Fibroblast of skin of right biceps (primary cell): ENCODE measurements at places on chromosomes 6 and 20.
A peak's percentile ranks its signal among the peaks of the same experiment; 100 is the strongest.

GRCh38 chr6:81987293-81987692 is 234.8 kb upstream of the TENT5A start:
- no peak for DNase-seq

- DNase-seq, result peak; percentile 92
These were observed at the start of gene ATRN for GRCh38 chr20:3470627-3471396. TSS of gene ATRN (plus strand) at chr20:3471018. CDS start at chr20:3471108, 90 bp downstream.

- DNase-seq, result peak; percentile 44
These were observed 59.2 kb downstream of the KCNS1 start for GRCh38 chr20:45041464-45042337.

- DNase-seq, result no peak
These were observed 11.7 kb downstream of the FIG4 start for GRCh38 chr6:109702791-109703190.

DNA sequence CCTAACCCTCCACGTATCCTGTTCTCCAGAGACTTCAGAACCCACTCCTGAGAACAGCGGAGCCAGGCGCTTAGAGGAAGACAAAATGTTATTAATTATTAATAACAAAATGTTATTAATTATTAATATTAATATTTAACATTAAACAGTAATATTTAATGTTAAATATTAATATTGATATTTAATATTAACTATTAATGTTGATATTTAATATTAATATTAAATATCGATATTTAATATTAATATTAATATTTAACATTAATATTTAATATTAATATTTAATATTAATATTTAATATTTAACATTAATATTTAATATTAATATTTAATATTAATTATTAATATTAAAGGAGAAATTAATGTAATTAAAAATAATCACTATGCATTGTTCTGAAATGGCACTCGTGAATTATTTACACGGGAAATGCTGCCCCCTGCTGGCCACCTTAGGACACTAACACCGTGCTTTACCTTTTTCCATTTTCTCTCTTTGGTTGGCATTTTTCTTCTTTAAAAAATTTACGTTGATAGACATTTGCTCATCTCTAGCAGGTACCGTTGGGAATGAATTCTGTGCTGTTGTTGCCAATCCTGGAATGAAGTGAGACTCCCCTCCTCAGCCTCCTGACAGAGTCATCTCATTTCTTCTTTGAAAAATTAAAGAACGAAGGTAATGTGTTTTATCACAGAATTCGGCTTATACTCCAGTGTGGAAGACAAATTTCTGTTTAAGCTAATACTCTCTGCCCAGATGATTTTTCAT is 7.5 kb upstream of the GGTLC1 start:
- DNase-seq, result peak; percentile 26

DNA sequence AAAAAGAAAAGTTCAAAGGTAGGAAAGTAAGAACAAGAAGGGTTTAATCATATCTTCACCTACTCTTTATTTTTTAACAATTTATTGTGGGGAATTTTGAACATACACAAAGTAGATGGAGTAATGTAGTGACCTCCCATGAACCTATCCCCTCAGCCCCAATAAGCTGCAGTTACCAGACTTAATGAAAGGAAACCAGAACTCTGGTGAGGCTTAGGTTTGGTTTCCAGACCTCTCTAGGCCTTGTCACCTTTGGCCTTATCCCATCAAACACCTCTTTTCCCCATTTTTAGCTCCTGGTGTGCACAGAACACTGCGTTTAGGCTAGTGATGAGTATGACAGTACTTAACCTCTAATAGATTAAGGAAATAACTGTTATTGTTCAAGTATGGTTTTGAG is 42.0 kb downstream of the CBFA2T2 start:
- no peak for DNase-seq

GRCh38 chr6:110874880-110875547 is 429 bp downstream of the AMD1 start:
- DNase-seq, result peak; percentile 26

DNA sequence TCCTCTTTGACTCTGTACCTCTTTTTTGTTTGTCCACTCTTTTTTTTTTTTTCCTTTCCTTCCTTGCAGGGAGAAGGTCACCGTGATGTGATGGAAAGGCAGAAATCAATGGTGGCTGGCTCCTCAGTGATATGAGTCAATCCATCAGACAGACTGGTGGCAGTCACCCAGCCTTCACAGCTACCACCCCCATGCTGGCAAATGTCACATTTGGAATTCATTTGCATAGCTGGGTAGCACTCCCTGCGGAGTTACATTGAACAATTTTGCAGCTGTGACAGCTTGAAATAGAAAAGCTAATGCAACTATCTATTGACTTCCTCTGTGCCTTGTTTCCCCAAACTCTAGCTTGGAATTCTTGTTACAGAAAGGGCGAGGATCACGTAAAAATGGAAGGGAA is 668.4 kb downstream of the C6orf118 start:
- DNase-seq, result no peak

DNA sequence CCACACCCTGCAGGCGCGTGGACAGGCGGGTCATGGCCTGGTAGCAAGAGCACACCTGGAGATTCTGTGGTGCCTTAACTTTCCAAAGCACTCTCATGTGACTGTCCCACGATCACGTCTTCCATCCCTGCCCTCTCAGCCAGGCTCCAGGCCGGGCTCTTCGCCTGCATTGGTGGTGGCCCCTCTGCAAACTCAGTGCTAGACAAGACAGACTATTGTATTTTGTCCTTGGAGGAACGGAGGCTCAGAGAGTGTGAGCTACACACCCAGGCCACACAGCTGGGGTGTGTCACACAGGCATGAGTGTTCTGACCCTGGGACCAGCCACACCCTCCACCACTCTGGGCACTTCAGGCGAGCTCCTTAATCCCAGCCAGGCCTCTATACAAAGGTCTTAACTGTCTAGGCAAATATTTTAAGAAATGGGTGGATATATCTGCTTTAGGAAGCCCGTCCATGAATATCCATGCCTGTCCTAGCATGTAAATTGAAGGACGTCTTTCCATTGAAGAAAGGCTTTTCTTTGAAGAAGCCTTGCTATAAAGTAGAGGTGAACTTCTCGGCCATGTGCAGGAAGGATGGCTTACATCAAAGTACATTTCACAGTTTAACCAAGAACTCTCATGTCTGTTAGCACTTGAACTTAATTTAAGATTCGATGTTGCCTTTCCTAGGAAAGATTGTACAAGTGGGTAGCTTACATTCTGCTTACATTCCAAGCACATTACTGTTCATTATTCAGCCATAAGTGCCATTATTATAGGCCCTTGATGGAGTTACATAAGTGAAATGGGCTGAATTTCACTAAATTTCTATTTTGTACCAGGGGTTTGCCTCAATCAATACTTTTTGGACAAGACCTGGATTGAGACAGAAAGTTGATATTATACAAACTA is 263.9 kb downstream of the DLL1 start:
- peak; percentile 6 for DNase-seq

GRCh38 chr20:8424010-8424409 is 291.9 kb downstream of the PLCB1 start:
- DNase-seq, result peak; percentile 80

- no peak for DNase-seq
These were observed 134.1 kb downstream of the FOXO3 start for GRCh38 chr6:108694816-108695215.

GRCh38 chr6:34791701-34792604 is at the start of gene BLTP3A:
TSS of gene BLTP3A (plus strand) at chr6:34792083. CDS start at chr6:34792251, 168 bp downstream.
- DNase-seq, result peak; percentile 71

GRCh38 chr6:28371706-28372451 is 22.1 kb downstream of the ZKSCAN3 start:
- no peak for DNase-seq

- peak; percentile 49 for DNase-seq
These were observed 141.1 kb upstream of the EEF1E1 start for GRCh38 chr6:8243475-8243874.

DNA sequence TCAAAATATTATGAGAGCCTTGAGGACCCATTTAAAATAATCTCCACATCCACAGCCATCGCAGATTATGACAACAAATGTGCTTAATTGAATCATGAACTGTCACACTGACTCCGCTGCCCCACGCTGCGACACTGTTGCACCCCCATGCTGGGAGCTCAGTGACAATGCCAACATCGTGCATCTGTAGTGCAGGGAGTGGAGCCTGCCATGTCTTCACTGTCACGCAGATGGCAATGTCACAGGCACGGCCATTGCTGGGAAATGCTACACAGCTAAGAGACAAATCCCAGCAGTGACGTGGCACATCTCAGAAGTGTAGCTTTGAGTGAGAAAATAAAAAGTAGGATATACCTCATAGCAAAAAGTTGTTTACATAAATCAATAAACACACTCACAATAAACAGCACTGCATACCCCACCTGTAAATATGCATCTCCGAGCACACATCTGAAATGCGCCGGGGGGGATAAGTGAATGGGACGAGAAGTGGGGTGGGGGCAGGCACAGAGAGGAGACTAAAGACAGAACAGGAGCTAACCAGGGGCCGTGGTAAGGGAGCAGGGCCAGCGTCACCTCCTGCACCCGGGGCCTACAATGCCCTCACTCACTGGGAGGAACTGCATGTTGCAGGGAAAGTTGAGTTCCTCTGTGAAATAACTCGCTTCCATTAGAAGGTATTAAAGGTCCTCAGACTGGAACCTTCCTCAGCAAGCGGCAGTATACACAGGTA is 349.9 kb downstream of the THBS2 start:
- DNase-seq, result no peak

DNA sequence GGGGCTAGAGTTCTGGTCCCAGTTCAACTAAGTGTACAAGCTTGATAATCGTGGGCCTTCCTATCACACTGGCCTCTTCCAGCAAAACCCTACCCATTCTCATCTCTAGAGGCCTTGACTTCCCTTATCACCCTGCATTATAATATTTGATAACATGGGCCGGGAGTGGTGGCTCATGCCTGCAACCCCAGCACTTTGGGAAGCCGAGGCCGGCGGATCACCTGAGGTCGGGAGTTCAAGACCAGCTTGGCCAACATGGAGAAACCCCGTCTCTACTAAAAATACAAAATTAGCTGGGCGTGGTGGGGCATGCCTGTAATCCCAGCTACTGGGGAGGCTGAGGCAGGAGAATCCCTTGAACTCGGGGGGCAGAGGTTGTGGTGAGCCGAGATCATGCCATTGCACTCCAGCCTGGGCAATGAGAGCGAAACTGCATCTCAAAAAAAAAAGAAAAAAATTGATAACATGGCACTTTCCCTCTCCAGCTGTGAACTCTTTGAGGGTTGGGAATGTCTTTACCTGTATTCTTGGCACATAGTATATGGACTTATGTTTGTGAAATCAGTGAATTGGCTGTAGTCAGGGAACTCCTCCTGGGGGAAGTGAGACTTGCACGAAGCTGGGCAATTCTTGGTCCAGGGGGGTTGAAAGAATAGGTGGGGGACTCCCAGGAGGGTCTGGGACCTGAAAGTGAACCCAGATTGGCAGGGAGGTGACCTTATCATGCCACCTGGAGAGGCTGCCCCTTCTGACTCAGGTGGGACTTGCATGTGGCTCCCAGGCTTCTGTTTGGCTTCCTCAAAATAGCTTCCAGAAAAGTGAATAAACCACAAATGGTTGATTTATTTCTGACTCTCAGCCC is 915 bp upstream of the C6orf47 start:
- DNase-seq, result no peak

DNA sequence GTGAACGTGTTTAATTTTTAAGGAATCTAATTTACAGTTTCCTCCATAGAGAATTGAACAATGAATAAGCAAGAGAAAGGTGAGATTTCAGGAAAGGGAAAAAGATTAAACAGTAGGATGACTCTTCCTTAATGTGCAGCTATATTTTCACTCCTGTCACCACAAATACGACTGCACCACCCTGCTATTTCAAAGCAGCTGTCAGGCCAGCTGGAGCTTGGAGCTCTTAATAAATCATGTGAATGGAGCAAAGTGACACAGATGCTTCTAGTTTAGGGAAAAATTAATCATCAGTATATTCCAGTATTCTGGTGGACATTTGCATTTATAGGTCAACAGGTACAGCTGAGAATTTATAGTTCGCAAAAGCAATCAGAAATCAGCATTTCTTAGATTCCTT is 56.5 kb upstream of the PKIB start:
- no peak for DNase-seq

GRCh38 chr6:168537540-168537884 is 96.5 kb downstream of the SMOC2 start:
- DNase-seq, result no peak

DNA sequence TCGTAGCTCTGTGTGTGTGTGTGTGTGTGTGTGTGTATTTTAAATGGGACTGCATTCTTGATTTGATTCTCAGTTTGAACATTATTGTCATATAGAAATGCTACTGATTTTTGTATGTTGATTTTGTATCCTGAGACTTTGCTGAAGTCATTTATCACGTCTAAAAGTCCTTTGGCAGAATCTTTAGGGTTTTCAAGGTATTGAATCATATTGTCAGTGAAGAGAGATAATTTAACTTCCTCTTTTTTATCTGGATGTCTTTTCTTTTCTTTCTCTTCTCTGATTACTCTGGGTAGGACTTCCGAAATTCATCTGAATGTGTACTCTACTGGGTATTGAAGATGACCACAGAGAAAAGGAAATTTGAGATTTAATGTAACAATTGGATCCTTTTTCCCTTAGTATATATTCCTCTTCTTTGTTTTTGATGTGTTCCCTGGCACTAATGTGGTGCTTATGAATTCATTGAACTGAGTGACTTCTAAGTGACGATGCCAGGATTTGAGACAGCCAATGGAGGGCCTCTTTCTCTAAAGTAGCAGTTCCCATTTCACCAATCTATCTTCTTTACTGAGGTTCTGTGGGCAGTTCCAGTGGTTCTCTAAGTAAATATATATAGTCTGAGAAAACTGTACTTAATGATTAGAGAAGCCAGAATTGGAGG is 47.6 kb downstream of the TNFAIP3 start:
- DNase-seq, result no peak

GRCh38 chr6:41430875-41431274 is 95.5 kb downstream of the NCR2 start:
- peak; percentile 84 for DNase-seq

GRCh38 chr6:80263585-80263984 is 157.1 kb downstream of the BCKDHB start:
- peak; percentile 20 for DNase-seq

DNA sequence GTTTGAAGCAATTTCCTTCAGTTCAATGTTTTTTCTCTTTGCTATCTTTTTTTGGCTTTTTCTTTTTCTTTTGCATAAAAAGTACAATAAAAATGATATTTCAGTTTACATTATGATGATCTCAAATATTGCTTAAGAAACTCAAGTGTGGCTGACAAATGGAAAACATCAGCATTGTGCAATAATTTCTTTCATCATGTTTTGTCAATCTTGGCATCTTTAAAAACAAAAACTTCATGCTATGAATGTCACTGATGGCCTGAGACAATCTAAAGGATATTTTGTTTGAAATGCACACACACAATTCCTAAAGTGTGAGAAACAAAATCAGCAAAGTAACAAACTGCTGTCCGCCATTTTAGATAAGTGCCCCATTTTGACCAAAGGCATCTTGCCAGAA is 13.9 kb upstream of the MTCL3 start:
- DNase-seq, result no peak
